Daoy (cell line): ENCODE measurements at places on chromosomes 7 and 10. TPM values are rescaled to one million over a fixed set of nuclear protein-coding genes. Genes with fewer than 3 reads are reported as not detected.

CYP26C1 gene
- total RNA-seq: 0.11 TPM in 1 of 2 replicates, not detected in the other

FZD1 gene
- total RNA-seq: 4.7 and 5.1 TPM in 2 replicates

DYDC2 gene
- not detected in 2 replicates for total RNA-seq

SAMD8 gene
- total RNA-seq: 6.7 and 8.7 TPM in 2 replicates

PTF1A gene
- total RNA-seq: not detected in 2 replicates

- peak; percentile 18 for DNase-seq
Measured at GRCh38 chr7:90580051-90580450, 16.1 kb upstream of the CDK14 start.

DNA sequence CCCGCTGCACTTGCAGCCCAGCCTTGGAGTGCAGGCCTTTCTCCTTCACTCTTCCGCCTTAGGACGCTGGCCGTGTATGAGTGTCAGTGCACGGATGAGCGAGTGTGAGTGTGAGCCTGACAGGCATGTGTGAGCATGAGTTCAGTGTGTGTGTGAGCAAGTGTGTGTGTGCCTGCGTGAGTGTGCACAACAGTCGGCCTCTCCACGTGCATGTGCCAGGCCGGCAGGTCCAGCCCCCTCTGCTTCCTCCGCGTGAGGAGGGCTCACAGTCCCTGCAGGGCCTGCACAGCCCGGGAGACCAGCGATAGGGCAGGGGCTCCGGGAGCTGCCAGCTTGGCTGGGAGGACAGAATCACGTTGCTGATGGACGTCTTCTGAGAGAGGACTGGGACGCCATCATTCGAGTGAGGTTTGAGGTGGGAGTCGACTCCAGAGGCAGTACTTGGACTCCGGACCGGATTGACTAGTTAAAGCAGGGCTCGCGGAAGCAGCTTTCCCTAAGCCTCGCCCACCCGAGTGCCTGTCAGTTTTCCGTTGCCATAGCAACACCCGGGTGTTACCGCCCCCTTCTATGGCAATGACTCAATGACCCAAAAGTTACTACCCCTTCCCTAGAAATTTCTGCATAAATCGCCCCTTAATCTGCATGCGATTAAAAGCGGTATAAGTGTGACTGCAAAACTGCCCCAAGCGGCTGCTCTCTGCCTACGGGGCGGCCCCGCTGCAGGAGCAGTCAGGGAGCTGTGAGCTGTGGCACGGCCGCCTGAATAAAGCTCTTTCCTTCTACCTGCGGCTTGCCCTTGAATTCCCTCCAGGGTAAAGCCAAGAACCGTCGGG lies 19.6 kb upstream of the CFAP46 start:
- DNase-seq: peak; percentile 77
